ENCODE measurements at places on chromosomes 2 and 18. TPM values are rescaled to one million over a fixed set of nuclear protein-coding genes. Genes with fewer than 3 reads are reported as not detected.

GRCh38 chr2:101435001-101435862 is 39.7 kb downstream of the RFX8 start:
- H3K36me3 ChIP-seq = no peaks in the 10 kb centered on the region
- H3K4me1 ChIP-seq = no peaks in the 10 kb centered on the region
- no peak overlapping the region for H3K27ac ChIP-seq
- DNase-seq = no peak
- H3K27me3 ChIP-seq = no peaks in the 10 kb centered on the region

DNA sequence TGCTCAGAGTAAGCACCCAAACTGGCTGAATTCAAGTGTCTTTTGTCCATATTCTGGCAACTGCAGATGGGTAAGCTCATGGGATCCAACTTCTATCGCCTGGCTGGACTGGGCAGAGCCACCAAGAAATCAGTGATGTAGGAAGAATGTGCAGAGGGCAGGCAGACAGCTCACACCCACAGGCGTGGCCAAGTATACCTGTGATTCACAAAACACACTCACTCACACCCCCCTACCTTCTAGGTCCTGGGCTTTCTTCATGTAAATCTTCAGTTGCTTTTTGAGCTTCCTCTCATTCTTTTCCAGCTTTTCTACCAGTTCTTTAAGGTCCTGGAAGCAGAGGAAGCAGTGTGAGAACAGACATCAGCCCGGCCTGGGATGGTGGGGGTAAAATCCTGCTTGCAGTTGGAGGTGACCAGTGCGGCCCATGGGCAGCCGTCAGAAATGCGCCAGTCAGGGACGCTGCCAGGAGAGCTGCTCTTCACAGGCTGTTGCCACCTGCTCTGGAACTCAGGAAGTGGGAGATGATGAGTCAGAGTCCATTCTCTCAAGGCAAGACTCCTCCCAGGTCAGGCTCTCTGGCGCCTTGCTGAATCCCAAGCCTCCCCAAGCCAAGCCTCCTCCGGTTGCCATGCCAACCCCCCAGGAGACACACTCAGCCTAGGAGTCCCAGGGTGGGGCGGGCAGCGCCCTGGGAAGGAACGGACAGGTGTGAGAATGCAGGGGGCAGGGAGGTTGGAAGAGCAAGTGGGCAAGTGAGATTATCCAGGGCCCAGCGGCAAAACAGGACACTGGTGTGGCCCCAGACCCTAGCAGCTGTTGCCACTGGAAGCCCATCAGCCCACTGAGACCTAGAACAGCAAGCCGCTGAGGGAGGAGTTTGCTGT is 36.2 kb upstream of the ACAA2 start:
- H3K36me3 ChIP-seq = no peaks in the 10 kb centered on the region
- peaks cover 13% of the 10 kb centered on the region for H3K27me3 ChIP-seq
- H3K4me3 ChIP-seq = no peak overlapping the region
- no peak overlapping the region for H3K27ac ChIP-seq
- DNase-seq = no peak

The KCNK3 gene
- not detected for total RNA-seq

DNA sequence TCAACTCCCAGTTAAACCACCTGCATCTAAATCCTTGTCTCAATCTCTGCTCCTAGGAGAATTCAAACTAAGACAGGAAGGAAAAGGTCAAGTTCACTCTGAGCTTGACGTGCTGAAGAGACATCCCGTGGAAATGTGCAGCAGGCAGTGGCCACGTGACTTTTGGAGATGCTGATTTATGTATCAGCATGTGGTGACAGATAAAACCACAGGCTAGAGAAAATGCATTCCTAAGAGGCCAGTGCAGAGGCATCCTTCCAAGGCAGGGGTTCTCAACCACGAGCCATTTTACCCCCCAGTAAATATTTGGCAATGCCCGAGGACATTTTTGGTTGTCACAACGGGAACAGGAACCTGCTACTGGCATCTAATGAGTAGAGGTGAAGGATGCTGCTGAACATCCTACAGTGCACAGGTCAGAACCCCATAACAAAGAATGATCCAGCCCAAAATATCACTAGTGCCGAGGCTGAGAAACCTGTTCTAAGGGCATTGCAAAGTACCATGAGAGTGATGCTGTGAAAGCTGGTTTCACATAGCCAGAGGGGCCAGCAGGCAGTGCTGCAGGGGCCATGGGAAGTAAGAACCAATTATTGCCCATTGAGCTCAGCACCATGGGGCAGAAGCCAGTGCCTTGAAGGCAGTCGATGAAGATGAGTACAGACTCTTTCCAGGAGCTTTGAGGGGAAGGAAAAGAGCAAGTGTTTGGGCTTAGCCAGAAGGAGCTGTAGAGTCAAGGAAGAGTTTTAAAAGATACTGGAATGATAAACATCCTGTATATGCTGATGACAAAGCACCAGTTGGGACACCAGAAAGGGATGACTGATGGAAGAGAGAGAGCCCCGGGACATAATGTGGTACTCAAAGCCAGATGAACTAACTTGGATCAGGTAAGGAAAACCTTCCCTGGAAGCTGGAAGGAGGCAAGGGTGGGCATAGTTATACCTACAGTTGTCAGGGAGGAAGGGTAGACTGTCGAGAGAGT is 174.6 kb downstream of the HAUS1 start:
- no peak overlapping the region for H3K27ac ChIP-seq
- no peaks in the 10 kb centered on the region for H3K36me3 ChIP-seq
- H3K27me3 ChIP-seq = no peaks in the 10 kb centered on the region

DNA sequence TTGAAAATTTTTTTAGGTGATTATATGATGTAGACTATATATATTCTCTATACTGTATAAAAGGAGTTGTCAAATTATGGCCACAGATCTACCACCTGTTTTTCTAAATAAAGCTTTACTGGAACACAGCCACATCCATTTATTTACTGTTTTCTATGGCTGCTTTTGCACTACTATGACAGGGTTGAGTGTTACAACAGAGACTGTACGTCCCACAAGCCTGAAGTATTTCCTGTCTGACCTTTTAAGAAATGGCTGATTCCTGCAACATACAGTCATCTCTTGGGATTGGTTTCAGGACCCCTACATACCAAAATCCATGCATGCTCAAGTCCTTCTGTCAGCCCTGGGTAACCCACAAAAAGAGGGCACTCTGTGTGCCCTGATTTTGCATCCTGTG is 508.3 kb downstream of the TSN start:
- H3K27ac ChIP-seq = no peak overlapping the region
- no peak for DNase-seq
- H3K4me1 ChIP-seq = no peaks in the 10 kb centered on the region
- no peaks in the 10 kb centered on the region for H3K36me3 ChIP-seq

DNA sequence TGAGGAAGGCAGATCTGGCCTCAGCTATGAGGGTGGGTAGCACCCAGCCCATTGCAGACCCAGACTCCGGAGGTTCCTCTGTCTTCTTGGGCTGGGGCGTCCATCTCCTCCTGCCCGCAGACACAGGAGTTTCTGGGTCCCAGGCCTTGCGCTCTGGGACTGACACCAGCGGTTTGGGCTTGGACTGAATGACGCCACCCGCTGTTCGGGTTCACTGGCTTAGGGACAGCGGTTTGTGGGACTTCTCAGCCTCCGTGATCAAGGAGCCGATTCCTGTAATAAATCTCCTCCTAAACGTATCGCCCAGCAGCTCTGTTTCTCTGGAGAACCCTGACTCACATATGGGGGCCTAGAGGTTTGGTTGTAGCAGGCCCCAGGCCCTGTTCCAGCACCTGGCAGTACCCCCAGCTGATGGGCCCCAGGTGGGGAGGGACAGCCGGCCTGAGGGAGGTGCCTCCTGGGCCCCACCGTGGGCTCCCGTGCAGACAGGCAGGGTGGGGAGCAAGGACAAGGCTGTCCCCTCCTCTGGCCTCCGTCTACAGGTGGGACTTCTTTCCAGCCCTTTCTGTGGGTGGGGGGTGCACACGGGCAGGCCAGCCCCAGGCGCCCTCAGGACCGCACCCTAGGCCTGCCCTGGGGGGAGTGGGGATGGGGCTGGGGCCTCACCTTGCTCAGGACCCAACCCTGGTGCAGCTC is 4.5 kb upstream of the AQP12A start:
- peaks cover 5% of the 10 kb centered on the region for H3K27me3 ChIP-seq
- no peak overlapping the region for H3K27ac ChIP-seq
- no peaks in the 10 kb centered on the region for H3K36me3 ChIP-seq
- H3K4me1 ChIP-seq = peaks cover 7% of the 10 kb centered on the region

DNA sequence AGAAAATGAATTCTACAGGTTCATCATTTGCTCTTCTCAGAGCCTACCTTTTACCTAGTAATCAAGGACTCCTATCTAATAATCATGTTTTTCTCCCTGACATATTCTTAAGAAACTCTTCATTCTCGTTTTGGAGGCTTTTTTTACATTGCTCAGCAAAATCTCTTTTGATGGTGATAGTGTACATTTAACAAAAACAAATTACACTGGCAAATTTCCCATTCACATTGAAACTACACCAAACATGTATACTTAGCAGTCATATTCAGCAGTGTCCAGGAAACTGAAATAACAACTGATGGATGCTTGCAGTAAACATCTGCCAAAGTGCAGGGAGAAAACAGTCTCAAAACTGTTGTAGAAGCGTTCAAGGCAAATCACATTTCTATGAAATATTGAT is 4.4 kb upstream of the VIT start:
- no peak overlapping the region for H3K4me3 ChIP-seq
- H3K27ac ChIP-seq = no peak overlapping the region
- H3K27me3 ChIP-seq = no peaks in the 10 kb centered on the region
- H3K36me3 ChIP-seq = no peaks in the 10 kb centered on the region
- H3K4me1 ChIP-seq = no peaks in the 10 kb centered on the region

GRCh38 chr2:179222076-179222475 is 42.6 kb downstream of the SESTD1 start:
- no peak for DNase-seq
- no peaks in the 10 kb centered on the region for H3K27me3 ChIP-seq
- peaks cover 4% of the 10 kb centered on the region for H3K36me3 ChIP-seq
- peaks cover 50% of the 10 kb centered on the region for H3K4me1 ChIP-seq

The ADCYAP1 gene
- total RNA-seq = not detected

The VWC2L gene
- not detected for total RNA-seq

DNA sequence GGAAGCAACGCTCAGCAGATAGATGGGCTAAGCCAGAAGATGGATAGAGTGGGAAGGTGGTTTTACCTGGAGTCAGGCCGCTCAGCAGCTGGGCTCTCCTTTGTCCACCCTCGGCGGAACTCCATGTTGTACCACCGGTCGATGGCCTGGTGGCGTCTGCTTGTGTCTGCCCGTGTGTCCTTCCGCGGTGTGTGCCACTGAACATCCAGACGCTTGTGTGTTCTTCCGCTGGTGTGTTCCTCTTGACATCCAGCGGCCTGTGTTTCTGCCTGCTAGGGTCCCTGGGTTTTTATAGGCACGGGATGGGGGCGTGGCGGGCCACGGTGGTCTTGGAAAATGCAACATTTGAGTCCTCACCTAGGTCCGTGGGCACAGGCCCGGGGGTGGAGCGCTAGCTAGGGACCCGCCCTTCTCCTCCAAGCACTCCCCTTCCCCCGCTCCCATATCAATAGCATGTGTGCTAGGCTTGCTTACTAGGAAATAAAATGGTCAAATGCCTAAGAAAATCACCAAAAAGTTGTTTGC is 1431.7 kb upstream of the ACVR2A start:
- DNase-seq = no peak
- H3K27me3 ChIP-seq = no peaks in the 10 kb centered on the region
- no peak overlapping the region for H3K4me3 ChIP-seq
- H3K4me1 ChIP-seq = no peaks in the 10 kb centered on the region

The MAP3K19 gene
- total RNA-seq = not detected

The RGPD4 gene
- total RNA-seq = 0.07 TPM

The SANBR gene
- total RNA-seq = 2.2 TPM

The ZNF532 gene
- 87.4 TPM for total RNA-seq

DNA sequence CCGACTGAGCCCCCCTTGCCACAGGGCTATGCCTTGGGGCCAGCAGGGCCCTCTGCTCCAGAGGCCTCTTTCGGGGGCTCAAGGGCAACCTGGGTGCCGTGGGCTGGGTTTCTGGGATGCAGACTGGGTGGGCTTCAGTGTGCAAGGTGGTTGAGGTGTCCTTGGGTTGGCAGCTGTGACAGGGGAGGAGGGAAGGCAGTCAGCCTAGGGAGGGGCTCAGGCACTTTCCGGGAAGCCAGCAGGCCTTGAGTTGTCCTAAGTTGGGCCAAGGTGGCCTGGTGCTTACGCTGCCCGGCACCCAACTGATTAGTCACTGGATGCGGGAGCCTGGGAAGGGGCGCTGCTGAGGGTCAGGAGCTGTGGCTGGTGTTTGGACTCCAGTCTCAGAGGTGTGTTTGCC is 199.5 kb downstream of the TWIST2 start:
- no peak overlapping the region for H3K4me3 ChIP-seq
- H3K4me1 ChIP-seq = no peaks in the 10 kb centered on the region
- H3K36me3 ChIP-seq = peaks cover 6% of the 10 kb centered on the region
- H3K27ac ChIP-seq = no peak overlapping the region
- DNase-seq = no peak

DNA sequence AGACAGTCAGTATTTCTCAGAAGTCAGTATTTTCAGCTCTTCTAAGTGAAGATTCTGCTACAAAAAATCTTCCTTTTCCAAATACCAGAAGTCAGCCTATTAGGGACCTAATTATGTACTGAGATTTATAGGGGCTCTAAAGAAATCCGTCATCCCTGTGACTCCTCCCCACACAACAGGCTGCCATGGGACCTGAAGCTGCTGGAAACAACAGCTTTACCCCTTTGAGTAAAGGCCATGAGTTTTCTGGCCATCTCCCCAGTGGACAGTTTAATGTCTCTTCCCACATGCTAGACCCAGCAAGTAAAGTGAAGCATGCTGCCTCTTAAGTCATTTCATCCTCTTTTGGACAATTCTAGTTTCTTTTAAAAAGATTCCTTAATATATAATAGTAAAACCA is 255.7 kb upstream of the ACVR2A start:
- peaks cover 7% of the 10 kb centered on the region for H3K27me3 ChIP-seq
- H3K27ac ChIP-seq = no peak overlapping the region
- DNase-seq = no peak

DNA sequence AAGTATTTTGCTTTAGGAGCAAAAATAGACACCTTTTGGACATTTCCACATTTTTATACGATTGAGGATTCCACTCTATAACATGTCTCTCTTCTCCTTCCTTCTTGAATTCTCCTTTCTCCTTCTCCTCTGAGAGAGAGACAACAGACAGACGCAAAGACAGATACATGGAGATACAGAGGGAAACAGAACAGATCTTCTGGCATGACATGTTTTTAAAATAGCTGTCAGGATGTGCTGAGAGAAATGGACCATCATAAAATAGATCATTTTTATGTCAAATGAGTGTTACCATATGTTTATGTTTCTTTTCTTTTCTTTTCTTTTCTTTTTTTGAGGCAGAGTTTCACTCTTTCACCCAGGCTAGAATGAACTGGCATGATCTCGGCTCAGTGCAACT is 44.4 kb upstream of the ZNF532 start:
- no peaks in the 10 kb centered on the region for H3K36me3 ChIP-seq
- H3K27ac ChIP-seq = no peak overlapping the region
- no peak for DNase-seq
- peaks cover 4% of the 10 kb centered on the region for H3K27me3 ChIP-seq

GRCh38 chr2:72973566-72974435 is 56.5 kb downstream of the EMX1 start:
- no peaks in the 10 kb centered on the region for H3K27me3 ChIP-seq
- no peak overlapping the region for H3K4me3 ChIP-seq
- no peak overlapping the region for H3K27ac ChIP-seq
- no peaks in the 10 kb centered on the region for H3K4me1 ChIP-seq
- no peak for DNase-seq
